ENCODE measurements at places on chromosomes 11 and 22. TPM values are rescaled to one million over a fixed set of nuclear protein-coding genes. Genes with fewer than 3 reads are reported as not detected.

Gene LDHAL6A
- not detected for total RNA-seq

Gene GAB4
- not detected for total RNA-seq

Gene DRICH1
- 0.52 TPM for total RNA-seq

Gene C11orf97
- total RNA-seq, result not detected
